Natural killer cell treated with Interleukin-12 subunit alpha and Interleukin-12 subunit beta and Interleukin-15 and Interleukin-18, amount 100 ng/mL, for 72 hours (primary cell): ENCODE measurements at places on chromosomes 7 and 10.

GRCh38 chr10:110691139-110691538, 47.0 kb downstream of the RBM20 start:
- DNase-seq = no peak

GRCh38 chr7:94276795-94277194, 117.9 kb upstream of the COL1A2 start:
- no peak for DNase-seq

DNA sequence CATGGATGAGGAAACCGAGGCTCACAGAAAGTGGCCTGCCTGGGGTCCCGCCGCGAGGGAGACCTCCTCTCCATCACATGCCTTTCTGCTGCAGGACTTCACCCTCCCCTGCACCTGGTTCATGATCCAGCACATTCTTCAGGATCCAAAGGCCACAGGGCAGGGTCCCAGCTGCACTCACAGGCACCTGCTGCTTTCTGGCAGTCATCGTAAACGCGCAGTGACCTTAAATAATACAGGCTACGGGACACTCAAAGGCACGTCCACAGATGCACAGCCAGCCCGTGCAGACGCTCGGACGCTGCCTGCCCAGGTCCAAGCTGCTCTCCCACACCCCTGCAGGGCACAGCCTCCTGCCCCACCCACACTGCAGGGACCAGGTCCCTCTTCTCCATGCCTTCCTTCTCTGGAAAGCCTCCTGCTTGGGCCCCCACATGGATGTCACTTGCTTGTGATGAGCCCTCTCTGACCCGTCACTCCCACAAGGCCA, 49.9 kb downstream of the CALML3 start:
- DNase-seq = no peak

DNA sequence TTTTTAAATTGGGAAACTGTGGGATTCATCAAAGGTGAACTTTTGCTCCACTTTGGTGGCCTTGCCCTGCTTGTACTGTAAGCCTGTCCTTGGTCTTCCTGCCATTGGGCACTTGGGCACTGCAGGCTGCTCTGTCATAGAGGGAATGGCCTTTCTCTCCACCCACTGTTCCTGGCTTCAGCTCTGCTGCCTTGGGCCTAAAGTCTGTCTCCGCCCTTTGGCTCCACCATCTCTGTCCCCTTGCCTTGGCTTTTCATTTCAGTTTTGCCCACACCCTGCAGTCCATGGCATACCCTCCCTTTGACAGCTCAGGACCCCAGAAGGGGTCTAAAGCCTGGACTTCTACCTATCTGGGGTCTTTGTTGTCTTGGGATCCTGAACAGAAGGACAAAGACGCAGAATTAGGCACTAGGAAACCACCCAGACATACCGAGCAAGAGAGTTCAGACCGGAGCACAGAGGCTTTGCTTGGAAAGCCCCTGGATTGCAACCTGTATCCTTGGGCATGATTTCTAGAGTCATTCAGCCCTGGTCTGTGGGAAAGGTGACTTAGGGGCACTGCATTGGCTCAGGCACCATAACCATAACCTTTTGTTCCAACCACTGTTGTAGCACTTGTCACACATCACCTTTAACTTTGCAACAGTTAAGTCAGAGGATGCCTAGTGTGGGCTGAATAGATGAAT, 5.2 kb upstream of the ARHGAP22 start:
- no peak for DNase-seq

DNA sequence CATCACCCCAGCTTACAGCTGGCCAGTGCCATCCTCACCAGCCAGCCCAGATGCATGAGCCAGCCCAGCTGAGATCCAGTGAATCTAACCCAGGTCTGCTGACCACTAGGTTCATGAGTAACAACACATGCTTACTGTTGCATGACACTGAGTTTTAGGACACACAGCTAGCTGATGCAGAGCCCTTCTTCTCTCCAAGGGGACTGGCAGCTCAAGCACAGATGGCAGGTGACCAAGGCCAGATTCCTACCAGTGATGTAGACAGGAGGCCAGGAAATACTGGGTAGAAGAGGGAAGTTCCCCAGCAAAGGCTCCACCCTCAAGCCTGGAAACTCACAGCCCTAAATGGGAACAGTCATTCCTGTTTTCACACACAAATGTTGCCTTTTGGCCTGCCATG, 236.6 kb downstream of the GRID1 start:
- DNase-seq = no peak

DNA sequence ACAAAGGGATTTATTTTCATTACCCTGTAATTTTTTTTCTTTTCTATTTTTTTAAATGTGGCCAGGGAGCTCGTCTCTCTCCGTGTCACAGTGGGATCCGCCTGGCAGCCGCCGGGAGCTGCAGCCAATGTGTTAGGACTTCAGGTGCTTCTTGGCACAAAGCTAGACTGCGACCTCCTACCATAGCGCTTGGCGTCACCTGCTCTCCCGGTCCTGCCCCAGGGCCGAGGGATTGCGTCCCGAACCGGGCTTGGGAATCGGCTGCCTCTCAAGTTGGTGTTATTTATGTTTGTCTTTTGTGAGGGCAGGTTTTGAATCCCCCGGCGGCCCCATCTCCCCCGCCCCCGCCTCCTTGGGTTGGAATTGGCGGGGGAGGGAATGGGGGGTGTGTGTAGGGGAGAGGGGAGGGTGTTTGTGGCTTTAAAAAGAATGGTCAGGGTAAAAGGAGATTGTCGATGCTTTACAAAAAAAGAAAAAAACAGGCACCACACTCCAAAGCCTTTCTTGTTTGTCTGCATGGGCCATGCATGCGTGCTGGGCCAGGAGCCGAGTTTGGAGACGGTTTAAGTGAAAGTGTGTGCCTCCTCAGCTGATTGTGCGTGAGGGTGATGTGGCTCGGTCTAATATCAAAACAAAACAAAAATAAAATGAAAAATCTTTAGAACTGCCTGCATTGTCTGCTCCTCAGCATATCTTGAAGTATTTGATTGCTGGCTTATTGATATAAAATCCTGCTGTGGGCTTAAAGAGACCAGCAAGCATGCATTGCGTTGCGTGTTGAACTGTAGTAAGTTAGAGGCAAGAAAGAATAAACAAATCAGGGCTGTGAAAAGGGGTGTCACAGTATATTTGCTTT, 1.2 kb downstream of the PPP1R9A start:
- no peak for DNase-seq

DNA sequence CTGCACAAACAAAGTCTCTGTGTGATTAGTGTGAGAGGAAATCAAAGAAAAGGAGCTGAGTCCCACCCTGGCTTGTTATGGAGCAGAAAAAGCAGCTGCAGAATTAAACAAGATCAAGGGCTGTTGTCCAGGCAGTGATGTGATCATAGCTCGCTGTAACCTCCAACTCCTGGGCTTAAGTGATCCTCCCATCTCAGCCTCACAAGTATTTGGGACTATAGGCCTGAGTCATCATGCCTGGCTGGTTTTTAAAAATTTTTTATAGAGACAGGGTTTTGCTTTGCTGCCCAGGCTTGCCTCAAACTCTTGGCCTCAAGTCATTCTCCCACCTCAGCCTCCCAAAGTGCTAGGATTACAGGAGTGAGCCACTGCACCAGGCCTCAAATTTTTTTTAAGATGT, 88.9 kb downstream of the IPMK start:
- no peak for DNase-seq

GRCh38 chr10:132355297-132355696, 23.3 kb downstream of the LRRC27 start:
- no peak for DNase-seq

- no peak for DNase-seq
These were observed 271.2 kb downstream of the MAGI2 start for GRCh38 chr7:79182283-79182682.

DNA sequence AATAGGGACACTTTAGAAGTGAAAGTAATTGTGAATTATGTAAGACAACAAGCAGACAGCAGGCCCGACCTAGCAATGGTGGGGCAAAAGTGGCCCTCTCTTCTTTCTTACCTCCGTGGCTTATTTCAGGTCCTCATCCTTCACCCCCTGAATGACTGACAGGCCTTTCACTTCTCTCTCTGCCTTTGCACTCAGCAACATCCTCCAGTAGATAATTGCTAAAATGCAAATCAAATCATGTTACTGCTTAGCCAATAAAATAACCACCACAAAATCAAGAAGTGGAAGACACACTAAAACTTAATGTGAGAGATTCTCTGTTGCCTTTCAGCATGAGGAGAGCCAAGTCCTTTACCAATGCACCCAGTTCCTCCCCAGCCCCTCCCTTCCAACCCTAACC, 274.6 kb upstream of the ZNF32 start:
- DNase-seq = no peak

DNA sequence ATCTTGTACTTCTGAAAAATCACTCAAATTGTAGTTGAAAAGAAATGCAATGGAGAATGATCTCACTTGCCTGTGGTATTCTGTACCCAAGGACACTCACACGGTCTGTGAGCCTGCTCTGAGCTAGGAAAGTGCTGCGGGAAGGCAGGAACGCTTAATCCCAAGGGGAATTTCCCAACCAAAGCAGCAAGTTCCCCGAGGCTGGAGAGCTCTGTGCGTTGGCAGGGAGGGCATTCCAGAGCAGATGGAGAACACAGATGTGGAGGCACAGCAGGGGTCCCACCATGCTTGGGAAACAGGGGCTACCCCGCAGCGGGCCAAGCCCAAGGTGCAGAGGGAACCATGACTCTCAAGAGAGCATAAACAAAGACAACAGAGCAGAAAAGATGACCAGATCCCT, 13.6 kb downstream of the SVIL start:
- no peak for DNase-seq

DNA sequence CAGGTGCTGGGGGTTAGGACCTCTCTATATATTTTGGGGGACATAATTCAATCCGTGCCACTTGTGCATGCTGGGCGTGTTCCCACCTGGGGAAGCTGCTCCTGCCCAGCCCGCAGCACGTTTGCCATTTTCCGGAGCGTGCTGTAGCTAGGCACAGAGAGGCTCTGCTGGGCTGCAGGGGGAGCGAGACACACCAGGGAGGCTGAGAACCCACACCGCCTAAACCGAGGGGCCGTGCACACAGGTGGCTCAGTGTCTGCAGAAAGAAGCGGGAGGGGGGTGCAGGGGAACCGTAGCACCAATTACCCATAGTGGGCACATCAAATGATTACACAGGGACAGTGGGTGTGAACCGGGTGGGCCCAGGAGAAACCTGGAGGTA, 27.0 kb downstream of the PRKAG2 start:
- no peak for DNase-seq

DNA sequence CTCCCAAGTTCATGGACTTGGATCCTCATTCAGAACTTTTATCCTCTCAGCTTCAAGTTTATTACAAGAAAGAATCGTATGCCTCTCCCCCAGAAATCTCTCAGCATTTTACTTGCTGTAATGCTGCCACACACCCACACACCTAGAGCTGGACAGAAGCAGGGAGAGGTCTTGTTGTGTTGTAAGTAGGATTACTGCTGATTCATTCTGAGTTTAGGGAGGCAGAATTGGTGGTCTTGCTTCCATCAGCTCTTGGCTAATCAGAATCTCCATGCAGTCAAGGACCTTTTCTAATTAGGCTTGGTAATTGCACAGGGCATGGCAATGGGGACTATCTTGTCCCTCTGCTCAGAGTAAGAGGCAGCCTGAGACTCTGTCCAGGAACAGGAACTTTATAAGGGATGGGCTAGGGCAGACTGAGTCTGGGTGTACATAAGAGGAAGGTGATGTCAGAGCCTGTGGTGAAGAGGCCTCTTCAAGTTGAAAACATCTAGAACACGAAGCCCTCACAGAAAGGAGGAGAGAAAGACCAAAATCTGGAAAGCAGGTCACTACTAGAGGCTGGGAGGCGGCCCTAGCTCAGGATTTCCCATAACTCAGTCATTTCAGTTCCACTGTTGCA, 7.0 kb upstream of the PTPRE start:
- DNase-seq = no peak

- DNase-seq = no peak
These were observed 36.6 kb downstream of the ADCY1 start for GRCh38 chr7:45610660-45611299.

DNA sequence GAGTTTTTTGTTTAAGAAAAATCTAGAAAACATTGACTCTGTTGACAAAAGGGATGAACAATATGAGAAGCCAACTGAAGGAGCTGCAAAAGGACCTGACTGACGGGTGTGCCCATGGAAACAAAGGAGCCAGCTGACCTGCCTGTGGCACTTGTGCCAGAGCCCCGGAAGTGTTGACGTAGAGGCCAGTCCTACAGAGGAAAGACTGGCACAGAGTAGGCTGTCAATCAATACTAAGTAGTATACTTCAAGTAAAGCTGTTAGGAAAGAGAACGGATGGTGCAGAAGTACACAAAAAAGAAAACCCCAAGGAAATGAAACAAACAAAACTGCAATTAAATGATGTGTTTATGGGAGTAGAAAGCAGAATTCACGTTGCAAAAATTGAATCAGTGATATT, 19.0 kb upstream of the ABI1 start:
- no peak for DNase-seq

DNA sequence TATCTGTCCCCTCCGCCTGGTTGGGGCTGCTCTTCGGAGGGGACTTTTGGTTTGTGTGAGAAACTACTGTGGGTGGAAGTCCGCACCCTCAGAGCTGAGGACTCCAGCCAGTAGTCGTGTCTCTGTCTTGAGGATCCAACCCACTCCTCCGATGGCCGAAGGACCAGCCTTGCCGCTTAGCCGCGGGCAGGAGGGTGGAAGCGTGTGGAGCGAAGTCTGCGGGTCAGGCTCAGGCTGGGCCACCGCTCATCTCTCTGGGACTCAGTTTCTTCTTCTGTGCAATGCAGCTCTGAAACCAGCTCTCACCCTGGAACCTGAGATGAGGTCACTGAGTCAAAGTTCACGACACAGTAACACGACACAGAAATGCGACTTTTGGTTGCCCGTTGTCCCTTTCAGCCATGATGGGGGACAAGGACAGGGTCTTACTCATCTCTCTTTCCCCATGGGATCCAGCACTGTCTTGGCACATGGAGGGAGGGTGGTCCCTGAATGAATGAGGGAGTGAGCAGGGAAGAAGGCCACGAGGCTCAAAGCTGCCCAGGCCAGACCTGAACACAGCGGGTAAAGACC, 133.3 kb upstream of the PODXL start:
- no peak for DNase-seq

- DNase-seq = no peak
These were observed 52.1 kb downstream of the GNAI1 start for GRCh38 chr7:80186721-80187120.

GRCh38 chr7:132328047-132328620, 248.1 kb downstream of the PLXNA4 start:
- no peak for DNase-seq

DNA sequence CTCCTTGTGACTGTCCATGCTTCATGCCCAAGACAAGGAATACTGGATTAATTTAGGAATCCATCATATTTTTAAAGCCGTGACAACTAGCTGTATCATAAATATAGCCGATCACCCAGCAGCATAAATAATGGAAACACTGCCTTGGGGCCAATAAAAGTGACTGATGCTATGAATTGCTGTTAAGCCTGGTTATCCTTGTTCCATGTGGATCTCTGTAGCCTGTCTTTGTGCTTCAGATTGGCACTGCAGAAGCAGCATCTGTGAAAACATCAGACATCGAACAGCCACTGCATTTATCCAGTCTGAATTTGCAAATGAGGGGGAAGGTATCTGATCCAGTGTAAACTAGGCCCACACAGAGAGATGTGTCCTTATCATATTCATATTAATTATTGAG, 1181.8 kb downstream of the SORCS1 start:
- no peak for DNase-seq
